ENCODE measurements at places on chromosomes 6 and 20. TPM values are rescaled to one million over a fixed set of nuclear protein-coding genes. Genes with fewer than 3 reads are reported as not detected.

Gene LHFPL5
- not detected for total RNA-seq

- DNase-seq = no peak
Measured at GRCh38 chr6:147707524-147707923, 199.0 kb downstream of the SAMD5 start.

DNA sequence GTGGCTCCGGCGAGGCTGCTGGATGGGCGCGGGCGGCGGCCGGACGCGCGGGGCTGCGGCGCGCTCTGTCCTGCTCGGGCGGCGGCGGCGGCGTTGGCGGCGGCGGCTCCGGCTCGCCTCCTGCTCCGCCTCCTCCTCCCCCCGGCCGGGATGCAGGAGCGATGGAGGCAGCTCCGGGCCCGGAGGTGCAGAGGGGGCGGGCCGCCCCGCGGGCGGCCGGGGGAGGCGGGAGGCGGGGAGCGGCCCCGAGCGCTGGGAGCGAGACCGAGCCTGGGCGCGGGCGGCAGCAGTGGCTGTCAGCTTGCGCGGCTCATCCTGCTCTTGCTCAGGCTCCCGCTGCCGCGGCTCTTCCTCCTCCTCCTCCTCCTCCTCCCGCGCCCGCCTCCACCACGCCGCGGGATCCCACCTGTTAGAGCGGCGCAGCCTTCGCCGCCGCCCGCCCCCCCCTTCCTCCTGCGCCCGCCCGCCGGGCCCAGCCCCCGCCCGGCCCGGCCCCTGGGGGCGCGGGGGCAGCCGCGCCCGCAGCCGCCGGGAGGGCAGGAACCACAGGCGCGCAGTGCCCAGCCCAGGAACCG, at the start of gene NOL4L:
Gene NOL4L (minus strand): TSS at position 323 of the 575 bp plus-strand sequence. CDS start 443 bp downstream, outside the sequence.
- DNase-seq = peak; percentile 14

- no peak for DNase-seq
Measured at GRCh38 chr6:5529015-5529414, 267.7 kb downstream of the FARS2 start.

DNA sequence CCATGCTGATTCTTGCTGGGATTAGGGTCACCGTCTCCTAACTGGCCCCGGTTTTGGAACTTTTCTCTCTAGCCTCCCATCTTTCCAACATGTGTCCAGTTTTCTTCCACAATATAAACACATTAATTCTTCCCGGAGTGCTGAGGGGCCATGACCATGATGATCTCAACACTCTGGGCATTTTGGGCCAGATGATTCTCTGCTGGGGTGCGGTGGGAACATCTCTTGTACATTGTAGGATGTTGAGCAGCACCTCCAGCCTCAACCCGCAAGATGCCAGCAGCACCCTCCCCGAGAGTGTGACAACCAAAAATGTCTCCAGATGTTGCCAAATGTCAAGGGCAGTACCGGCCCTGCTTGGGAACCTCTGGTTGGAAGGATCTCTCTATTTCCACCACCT, 164.8 kb downstream of the TFAP2C start:
- no peak for DNase-seq

Gene CD24
- 0.38 TPM for total RNA-seq

Gene BHLHE23
- not detected for total RNA-seq

- no peak for DNase-seq
Measured at GRCh38 chr20:37922016-37922415, 19.1 kb downstream of the VSTM2L start.

GRCh38 chr6:129565811-129566210, 144.2 kb downstream of the ARHGAP18 start:
- no peak for DNase-seq

DNA sequence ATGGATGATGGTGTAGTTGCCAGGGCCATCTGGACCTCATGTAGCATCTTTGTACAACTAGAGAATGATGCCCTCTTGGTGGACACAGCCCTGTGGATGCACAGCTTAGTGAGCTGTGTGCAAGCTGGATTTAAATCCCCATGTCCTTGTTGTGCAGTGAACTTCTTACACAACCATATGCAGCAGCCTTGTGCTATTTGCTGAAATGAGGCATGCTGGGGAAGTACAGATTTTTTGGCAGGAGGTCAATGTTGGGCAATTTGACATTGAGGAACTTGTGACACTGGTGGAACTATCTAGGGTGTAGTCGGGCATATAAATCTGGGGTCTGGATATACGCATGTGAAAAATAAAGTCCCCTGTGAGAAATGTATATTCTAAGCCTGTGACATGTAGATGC, 5.8 kb upstream of the CDC5L start:
- no peak for DNase-seq

DNA sequence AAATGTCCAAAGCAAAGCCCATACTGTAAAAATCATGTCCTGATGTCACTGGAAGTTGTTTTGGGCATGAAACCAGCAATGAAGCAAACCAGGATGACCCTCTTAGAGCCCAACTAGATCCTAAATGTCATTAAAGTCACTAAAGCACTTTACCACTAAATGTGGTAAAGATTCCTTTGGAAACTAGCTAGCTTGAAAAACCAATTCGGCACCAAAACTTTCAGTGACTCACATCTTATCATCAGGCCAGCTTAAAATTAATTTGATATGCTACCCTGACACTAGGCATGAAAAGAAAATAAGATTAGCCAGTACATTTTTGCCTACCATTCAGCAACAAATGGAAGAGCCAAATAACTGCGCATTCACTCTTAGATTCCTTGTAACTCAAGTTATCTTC, 145.8 kb downstream of the PACRG start:
- DNase-seq = no peak

DNA sequence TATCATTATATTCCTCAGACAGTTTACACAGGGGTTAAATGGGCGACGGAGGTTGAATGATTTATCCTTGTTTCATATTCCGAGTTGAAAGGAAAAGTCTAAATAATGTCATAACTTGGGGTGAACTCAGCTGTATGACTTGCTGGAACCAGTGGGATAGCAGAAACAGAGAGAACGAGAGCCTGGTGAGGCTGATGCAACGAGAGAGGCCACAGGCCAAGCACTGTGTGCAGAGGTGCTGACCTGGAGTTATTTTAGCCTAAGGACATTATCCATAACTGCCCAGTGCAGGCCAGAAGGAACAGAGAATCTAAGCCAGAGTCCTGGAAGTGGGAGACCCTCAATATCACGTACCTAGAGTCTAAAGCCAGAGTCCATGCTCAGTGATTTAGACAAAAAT, 394.9 kb downstream of the MAFB start:
- DNase-seq = no peak

- DNase-seq = no peak
Measured at GRCh38 chr6:54248994-54249393, 59.2 kb upstream of the TINAG start.

DNA sequence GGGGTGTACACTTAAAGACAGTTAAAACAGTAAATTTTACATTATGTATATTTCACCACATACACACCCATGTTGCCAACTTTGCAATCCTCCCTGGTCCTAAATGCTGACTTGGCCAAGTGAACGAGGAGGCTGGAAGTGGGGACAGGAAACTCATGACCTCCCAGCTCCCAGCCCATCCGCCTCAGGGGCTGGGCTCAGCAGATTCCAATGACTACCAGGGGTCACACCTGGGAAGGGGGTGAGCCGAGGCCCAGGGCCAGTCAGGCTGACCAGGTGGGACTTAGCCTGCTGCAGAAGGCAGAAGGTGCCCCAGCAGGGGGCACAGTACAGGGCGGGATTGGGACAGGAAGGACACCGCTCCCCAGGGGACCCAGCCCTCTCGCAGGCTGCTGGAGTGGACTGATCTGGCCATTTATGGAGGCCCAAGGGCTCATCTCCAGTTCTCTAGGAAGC, 2.4 kb downstream of the SIGLEC1 start:
- DNase-seq = no peak

All from dermis microvascular lymphatic vessel endothelial cell (primary cell).